ENCODE measurements at places on chromosomes 2 and 18.

- DNase-seq, result no peak
These were observed 161.9 kb upstream of the CRIM1 start for GRCh38 chr2:36193680-36194079.

- no peak for DNase-seq
These were observed 2.8 kb downstream of the SERPINB12 start for GRCh38 chr18:63545000-63545399.

DNA sequence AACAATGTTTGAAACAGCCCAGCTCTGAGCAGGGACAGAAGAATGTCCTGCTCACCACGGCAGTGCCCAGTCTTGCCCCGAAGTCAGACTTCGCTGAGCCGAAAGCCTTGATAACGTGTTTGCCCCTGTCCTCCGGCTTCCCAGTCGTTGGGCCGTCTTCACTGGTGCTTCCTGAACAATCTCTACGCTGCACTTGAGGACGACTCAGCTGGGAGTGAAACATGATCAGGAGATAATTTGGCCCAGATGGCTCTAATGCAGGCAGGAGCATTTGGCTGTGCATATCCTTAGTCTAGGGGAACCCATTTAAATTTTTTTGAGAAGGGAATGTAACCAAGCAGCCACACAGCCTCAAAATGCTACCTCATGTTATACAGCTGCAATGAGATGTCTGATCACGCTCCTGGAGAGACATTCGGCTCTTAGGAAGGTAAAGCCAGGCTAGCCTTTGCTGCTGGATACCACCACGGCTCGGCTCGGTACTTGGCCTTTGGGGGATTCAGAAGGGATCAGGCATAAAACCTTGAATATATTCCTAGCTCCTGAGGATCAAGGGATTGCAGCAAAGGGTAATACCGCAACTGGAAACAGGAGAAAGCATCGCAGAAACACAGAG is 43.6 kb downstream of the FECH start:
- no peak for DNase-seq

GRCh38 chr18:48595703-48596218 is 56.9 kb downstream of the CTIF start:
- DNase-seq, result no peak

GRCh38 chr2:130972410-130972809 is 120.8 kb downstream of the FAM168B start:
- DNase-seq, result no peak

GRCh38 chr18:79983793-79984192 is 4.6 kb downstream of the TXNL4A start:
- DNase-seq, result no peak

- no peak for DNase-seq
These were observed 26.1 kb downstream of the KCTD18 start for GRCh38 chr2:200483729-200484198.

GRCh38 chr2:146927080-146927711 is 917.6 kb upstream of the ACVR2A start:
- no peak for DNase-seq

All from stimulated activated naive CD4-positive, alpha-beta T cell (primary cell).